ENCODE measurements at places on chromosomes 16 and 17.

DNA sequence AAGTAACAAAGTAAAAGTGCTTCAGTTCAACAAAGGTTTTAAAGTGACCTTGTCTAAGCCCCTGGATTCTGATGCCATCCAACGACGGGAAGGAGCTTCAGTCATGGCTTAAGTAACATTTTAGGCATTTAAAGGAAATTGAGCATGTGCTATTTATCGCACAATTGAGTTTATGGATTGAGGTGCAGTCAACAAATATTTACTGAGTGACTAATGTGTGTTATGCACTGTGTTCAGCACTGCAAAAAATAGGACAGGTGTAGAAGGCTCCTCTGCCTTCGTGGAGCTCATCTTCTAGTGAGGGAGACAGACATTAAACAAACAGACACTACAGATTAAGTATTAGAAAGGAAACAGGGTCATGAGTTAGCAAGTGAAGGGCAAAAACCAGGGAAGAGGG is 12.5 kb downstream of the TMIGD1 start:
- no peak for DNase-seq

DNA sequence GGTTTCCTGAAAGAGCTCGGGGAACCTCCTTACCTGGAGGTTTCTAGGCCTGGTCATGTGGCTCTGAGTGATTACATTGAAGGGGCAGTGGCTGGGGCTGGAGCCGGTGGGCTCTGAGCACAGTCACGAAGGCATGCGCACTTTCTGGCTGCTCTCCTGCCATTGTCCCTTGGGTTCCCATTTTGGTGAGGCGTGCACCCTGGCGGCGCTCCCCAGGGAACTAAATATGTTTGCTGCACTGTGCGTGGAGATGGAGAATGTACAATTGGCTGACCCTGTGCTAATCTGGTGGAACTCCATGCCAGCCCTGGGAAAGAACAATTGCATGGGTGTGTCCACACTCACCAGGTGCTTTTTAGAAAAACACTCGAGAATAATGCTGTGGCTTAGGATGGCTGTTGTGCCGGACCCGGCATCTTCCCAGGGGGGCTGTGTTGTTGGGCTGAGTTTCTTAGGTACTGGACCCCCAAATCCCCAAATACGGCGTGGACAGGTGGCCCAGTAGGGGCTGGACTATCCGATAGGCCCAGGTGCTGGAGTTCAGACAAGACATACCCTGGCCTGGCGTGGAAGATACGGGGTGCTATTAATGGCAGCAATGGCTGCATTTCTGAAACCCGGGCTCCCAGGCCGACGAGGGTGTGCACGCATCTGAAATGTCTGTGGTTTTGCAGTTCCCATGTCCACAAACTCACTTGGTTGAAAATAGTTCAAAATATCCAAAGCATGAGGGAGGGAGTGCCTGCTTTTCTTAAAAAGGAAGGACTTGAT is 230.5 kb downstream of the SEC14L1 start:
- DNase-seq, result no peak

DNA sequence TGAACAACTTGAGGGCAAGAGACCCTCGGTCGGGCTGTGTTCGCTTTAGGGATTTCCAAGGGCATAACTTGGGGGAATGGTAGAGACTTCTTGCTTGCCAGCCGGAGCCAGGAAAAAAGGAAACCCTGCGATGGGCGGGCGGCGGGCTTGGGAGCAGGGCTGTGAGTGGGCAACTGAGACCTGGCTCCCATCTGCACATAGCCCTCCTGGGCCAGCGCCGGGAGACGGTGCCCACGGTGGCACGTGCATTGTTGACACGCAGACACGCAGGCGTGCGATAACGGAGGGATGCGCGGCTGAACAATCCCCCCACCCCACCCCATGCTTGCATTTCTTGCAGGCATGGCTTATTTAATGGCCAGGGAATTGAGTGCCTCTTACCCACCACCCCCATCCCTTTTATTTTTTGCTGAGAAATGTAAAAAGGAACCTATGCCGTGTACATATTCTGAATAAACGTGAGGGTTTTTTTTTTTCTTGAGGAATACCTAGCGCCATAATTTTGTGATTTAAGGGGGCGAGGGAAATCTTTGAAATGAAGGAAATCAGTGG is 17.1 kb upstream of the ZFHX3 start:
- DNase-seq, result no peak

- DNase-seq, result no peak
Measured at GRCh38 chr16:86059253-86060171, 160.6 kb downstream of the IRF8 start.

GRCh38 chr17:79835470-79835899 is 3.8 kb downstream of the CBX4 start:
- DNase-seq, result peak; percentile 8

DNA sequence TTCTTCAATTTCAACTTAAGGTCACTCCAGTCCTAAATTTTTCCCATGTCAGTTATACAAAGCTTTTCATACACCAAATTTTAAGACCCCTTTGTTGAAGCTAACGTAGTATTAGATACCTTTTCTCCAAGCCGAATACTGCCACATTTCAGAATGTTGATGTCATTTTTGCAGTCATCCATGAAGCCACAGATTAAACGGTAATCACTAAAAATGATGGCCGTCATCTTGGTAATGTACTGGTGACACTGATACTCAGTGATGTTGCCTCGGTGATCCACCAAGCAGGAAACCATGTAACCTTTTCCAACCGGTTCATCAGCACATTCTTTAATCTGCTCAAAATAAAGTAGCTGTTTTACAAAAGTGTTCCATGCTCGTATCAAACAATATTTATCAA is 82.1 kb upstream of the CLEC18B start:
- no peak for DNase-seq

DNA sequence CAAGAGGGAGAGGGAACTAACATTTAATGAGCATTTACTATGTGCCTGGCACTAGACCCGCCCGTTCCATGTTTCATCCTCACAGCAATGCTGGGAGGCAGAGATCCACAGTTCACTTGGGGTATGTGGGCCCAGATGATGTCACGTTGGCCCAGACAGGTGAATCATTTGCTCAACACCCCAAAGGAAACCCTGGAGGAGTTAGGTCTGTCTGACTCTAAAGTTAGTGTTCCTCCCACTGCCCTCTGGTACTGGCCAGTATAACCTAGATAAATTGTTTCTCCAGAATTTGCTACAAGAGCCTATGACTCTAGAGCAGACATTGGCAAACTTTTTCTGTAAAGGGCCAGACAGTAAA is 164.6 kb downstream of the VPS53 start:
- DNase-seq, result no peak

DNA sequence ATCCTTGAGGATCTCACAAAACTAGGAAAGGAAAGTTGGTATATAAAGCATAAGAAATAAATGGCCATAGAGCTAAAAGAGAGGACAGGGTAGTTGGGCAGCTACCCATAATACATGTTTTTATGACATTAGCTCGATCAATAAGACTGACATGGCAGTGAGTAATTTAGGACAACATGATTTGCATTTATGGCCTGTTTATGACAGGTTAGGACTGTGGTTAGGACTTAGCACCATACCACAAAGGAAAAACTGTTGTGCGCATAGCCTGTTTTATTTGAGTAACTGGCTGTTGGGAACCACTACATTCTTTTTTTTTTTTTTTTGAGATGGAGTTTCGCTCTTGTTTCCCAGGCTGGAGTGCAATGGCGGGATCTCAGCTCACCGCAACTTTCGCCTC is 18.0 kb upstream of the TRIM37 start:
- DNase-seq, result no peak

DNA sequence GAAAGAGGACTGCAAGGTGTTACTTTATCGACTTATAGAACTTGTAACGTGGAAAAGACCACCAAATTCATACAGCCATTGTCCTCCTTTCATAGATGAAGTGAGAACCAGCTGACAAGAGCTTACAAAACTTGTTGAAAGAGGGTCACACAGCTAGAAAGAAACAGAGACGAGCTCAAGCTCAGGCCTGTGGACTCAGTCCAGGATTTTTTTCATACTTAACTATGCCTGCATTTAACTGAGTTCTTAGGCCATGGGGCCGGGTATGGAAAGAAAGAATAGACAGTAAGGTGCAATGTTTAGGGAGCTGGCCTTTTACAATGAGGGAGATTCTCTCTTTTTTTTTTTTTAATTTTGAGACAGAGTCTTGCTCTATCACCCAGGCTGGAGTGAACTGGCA is 106.1 kb downstream of the ADAMTS18 start:
- DNase-seq, result no peak

GRCh38 chr17:28105501-28105900 is 63.0 kb downstream of the NLK start:
- DNase-seq, result peak; percentile 89

- no peak for DNase-seq
Measured at GRCh38 chr17:511001-511698, 158.5 kb upstream of the RPH3AL start.

- DNase-seq, result no peak
Measured at GRCh38 chr17:45361451-45361850, 44.6 kb upstream of the MAP3K14 start.

- peak; percentile 71 for DNase-seq
Measured at GRCh38 chr16:47142821-47143676, 696 bp downstream of the NETO2 start.

GRCh38 chr17:1179112-1179817 is 516 bp downstream of the ABR start:
- no peak for DNase-seq

DNA sequence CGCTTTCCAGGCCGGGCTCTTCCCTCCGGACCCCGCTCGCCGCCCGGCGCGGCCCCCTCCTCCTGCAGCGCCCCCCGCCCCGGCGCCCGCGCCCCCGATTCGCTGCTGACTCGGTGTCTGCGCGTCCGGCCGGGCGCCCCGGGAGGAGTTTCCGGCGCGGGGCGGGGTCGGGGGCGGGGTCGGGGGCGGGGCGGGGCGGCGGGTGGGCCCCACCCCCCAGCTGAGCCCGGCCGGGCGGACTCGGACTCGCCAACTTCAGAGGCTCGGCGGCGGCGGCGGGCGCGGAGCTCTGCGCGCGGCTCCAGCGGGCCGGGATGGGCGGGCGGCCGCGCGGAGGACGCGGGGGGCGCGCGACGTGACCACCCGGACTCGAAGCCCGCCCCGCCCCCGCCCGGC is at the start of gene METRNL:
Gene METRNL (plus strand): TSS at position 258 of the 396 bp plus-strand sequence. CDS start 207 bp downstream, outside the sequence.
- peak; percentile 76 for DNase-seq

- no peak for DNase-seq
Measured at GRCh38 chr16:76303637-76304314, 26.6 kb downstream of the CNTNAP4 start.

DNA sequence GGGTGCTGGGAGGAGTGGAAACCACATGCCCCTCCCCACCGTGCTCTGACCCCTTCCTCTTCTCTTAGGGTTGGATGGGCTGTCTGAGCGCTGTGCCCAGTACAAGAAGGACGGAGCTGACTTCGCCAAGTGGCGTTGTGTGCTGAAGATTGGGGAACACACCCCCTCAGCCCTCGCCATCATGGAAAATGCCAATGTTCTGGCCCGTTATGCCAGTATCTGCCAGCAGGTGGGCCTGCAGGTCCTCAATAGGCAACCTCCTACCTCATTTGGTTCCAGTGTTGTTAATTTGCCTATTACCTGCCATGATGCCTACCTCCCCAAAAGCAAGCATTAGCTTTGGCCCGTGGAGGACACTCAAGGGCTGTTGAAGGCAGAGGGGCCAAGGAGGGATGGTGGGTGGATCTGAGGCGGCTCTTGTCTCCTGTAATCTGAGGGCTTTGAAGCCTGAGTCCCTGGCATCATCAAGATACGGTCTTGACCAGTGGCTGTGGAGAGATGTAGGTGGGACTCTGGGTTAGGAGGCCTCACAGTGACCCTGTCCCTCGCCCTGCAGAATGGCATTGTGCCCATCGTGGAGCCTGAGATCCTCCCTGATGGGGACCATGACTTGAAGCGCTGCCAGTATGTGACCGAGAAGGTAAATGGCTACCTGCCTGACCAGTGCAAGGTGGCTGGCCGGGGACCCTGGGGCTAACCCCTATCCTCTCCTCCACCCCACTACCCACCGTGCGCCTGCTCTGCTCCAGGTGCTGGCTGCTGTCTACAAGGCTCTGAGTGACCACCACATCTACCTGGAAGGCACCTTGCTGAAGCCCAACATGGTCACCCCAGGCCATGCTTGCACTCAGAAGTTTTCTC is 3.4 kb downstream of the ALDOA start:
- DNase-seq, result peak; percentile 81

DNA sequence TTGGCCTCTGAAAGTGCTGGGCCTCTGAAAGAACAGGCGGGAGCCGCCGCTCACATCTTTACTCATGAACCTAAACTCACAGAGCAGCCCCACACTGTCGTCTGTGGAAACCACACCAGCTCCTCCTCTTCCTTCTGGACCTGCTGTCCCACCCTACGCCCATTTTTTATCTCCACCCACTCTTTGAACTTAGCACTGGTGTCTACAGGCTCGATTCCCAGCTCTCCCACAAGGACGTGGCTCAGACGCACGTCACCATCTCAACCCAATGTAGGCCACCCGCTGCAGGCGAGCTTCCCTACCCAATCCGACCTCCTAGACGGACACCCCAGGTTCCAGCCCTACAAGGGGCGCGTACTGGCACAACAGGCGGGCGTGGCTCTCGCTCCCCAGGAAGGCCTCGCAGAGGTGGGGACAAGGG is 62.2 kb downstream of the NXN start:
- DNase-seq, result no peak

DNA sequence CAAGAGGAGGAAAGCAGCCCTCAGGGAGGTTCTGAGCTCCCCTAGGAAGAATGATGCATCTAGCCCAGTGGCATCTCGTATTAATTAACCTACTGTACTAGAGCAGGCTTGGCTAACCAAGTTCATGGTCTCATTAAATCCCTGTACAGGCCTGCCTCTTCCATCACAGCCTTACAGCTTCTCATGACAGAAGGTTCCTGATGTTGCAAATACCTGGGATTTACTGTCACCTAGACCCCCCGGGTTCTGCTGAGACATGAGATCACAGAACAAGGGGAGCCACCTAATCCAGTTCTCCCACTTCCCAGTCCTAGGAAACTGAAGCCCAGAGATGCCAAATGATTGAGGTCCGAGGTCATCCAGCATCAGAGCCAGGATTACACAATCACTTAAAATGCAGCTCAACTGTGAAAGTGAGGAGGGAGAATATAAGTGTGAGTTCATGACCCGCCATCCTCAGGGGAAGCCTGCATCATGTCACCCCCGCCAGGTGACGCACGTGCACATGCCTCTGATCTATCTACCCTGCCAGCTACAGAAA is 23.9 kb downstream of the ACLY start:
- DNase-seq, result no peak

All from hematopoietic multipotent progenitor cell treated with erythropoietin and hydrocortisone succinate and interleukin-3 and kit ligand, for 6 days (in vitro differentiated cells).